ENCODE measurements at places on chromosomes 2 and 18.

DNA sequence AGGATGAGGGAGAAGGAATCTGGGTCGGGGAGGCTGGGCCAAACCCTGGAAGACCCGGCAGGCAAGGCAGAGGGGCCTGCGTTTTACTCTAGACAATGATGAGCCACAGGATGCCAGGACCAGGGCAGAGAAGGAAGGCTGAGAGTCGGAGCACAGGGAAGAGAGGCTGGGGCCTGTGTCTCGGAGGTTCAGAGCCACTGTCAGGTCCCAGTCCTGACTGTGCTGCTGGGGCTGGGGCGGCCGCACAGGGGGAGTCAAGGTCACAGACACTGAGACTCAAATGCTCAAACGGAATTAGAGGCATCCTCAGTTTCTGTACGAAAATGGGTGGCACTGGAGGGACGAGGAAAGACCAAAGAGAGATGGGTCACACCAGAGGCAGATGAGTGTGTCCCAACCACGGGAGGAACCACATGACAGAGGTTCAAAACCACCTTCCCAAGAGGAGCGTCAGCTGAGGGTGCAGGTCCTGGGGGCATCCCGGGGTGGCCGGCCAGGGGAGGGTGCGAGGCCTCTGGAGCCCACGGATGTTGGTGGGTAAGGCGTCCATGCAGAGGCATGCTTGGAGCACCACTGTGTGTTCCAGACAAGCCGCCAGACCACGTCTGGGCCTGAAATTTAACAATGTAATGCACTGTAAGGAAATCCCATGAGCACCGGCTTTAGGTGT is 14.7 kb downstream of the HDAC4 start:
- no peak for DNase-seq

DNA sequence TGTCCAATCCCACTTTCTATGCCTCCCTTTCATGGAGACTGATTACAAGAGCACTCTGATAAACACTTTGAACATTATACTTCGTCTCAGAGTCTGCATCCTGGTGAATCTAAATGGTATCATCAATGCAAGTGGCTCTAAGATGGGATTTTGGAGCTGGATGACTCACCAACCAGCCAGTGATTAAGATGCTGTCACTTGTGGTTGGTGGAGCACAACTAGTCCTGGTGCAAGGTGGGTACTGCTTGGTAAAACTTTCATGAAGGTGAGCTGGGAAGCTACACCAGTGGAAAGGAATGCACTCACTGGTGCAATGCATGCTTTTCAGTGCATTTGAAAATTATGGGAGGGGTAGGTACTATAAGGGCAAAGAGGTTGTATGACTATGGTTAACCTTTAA is 137.7 kb upstream of the TRIB2 start:
- DNase-seq = no peak

DNA sequence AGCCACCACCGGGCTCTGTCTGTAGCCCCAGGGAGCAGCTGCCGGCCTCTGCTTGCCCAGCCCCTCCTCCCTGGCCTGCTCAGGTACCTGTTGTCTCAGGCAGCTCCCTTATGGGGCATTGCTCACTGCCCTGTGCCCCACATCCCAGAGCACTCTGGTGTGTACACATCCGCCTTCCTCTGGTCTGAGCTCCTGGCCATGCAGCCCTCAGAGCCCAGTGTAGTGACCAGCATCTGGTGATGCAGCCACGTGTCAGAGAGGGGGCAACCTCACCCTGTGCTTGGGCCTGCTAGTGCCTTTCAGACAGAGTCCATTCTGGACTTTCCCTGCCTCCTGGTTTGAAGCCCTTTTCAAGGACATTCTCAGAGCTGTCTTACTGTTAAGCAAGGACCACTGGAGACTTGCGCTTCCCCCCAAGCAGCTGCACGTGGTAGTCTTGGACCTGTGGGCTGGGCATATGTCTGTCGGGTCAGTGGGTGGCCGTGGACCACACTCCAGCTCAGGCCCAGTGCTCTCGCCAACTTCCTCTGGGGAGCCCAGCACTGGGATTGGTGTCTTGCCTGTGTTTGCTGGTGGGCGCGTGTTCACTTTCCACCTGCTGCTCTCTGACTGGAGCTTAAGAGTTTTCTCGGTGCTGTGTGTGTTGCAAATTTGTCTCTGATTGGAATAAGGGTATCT is 30.7 kb downstream of the DGKD start:
- DNase-seq = no peak

- no peak for DNase-seq
Observed at GRCh38 chr2:238940806-238941205, 92.9 kb downstream of the TWIST2 start.

DNA sequence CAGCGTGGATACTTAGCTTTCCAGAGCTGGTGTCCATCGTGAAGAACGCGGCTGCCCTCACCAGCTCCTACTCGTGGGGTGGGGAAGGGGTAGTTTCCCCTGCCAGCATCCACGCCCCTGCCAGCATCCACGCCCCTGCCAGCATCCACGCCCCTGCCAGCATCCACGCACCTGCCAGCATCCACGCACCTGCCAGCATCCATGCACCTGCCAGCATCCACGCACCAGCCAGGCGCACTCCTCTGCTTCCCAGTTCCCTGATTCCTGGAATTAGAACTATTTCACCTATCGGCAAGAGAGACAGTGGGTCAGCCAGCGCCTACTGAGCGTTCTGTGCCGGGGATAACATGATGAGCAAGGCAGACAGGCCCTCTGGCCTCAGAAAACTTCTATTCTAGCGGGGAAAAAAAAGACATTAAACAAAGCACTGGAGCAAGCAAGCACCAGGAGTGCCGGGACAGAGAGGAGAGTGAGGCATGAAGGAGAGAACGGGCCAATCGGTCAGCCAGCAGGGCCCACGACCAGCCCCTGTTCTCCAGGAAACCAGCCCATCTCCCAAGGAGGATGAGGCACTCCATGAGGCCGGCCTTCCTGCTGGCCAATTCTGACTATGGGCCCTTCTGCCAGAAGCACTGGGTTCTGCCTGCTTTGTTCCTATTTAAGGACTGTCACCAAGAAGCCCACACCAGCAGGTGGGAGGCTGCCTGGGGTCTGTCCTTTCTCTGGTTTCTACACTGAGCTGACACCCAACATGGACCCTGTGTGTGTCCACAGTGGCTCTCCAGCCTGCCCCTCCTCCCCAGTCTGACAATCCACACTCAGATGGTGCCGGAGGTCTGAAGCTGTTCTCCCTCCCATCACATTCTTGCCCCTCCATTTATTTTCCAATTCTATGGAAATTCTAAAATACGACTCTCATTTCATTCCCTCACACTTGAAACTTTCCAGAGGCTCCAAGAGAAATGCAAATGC is 78.4 kb upstream of the SALL3 start:
- DNase-seq = no peak

GRCh38 chr2:150778828-150779227 is 291.4 kb upstream of the RND3 start:
- DNase-seq = no peak

- no peak for DNase-seq
Observed at GRCh38 chr2:184004948-184005672, 593.2 kb upstream of the ZNF804A start.

DNA sequence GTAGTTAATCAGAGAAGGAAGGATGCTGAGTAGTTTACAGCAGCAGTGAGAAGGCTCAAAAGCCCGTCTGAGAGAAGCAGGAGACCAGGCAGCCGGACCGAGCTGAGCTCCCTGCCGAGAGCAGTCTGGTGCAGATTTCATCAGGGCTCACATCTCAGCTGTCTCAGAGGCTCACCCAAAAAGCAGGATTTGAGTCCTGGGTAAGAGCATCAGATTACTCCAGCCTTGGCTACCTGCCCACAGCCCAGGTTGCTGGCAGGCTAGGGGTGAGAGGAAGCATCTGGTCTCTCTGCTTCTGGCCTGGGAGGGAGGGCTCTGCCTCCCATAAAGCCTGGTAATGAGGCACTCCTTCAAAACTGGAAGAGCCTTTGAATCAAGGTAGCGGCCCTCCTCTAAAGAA is 140.5 kb downstream of the ST6GAL2 start:
- DNase-seq = no peak

DNA sequence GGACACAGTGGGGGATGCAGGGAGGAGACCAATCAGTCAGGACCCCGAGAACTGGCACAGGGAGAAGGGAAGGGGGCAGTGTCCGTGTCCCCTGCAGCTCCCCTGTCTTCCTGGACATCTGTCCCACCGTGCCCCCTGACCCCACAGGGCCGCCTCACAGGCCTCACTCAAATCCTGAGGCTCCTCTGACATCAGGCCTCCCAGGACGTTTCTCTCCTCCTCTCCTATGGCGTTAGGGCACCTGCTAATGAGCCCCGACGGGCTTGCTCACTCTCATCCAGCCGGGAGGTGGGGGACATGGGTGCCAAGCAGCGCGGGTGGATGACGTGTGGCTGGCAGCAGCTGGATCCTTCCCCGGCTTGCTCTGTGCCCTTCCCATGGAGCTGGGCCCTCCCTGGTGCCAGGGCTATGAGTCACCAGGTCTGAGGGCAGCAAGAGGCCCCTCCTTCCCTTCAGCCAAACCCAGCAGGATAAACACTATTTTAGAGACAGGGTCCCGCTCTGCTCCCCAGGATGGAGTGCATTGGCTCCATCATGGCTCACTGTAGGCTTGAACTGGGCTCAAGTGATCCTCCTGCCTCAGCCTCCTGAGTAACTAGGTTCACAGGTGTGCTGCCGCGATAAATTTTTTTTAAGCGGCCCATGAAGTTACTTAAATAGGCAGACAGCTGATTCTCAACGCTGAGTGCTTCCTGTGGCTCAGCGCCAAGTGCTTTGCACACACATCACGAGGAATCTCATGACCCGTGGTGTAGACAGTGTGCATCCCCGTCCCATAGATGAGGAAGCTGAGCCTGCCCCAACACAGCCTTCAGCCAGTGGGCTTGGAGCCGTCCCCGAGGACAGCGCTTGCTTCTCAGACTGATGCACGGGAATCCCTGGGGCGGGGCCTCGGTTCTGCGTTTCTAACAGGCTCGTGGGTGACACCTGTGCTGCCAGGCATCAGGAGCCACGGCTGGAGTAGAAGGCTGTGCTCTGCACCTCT is 64.5 kb upstream of the HDAC4 start:
- DNase-seq = no peak

DNA sequence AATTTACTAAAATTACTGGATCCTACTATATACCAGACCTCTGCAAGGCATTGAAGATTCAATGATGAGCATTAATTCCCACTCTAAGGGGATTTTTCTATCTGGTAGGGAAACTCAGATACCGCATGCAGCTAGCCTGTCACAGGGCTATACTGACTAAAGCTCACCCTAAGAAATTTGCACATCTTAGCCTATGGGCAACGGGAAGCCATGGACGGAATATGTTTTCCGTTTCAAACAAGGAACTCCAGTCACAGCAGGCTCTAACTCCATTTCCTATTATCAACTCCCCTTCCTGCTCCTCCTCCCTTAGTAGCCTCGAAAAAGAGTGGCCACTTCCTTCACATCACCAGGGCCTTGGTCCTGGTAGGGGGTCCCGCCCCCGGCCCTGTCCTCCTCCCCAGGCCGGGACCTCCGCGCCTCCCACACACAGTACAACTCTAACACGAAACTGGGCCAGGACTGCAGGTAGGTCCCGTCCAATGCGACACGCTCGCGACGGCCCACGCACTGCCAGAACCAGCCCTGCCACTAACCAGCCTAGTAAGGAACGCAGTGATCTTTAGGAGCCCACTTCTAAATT is 659 bp upstream of the COX5B start:
- DNase-seq = no peak

DNA sequence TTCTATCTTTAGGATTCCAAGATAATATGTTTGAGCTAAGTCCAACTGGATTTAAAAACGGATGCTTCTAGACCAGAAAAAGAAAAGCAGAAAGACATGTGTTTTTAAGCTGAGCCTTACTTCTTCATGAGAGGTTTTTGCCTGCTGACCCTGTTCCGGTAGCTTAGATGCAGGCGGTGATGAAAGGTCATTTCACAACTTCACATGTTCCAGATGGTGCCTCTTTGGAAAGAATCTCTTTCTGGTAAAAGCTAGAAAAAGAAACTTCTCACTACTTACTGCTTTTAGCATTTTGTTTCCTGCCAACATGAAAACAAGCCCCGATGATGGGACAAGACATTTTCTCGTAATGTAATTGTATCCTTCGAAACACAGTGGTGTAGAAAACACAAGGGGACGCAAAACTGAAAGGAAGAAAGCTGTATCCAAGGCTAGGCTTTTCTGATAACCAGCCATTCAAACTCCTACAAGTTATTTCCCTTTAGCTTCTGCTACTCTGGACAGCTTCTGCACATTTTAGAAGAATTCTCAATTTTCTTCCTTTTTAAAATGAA is 407.3 kb upstream of the LYPD1 start:
- no peak for DNase-seq

GRCh38 chr2:101520246-101520645 is 45.3 kb upstream of the RFX8 start:
- no peak for DNase-seq

- no peak for DNase-seq
Observed at GRCh38 chr2:36597003-36597531, 901 bp downstream of the FEZ2 start.

DNA sequence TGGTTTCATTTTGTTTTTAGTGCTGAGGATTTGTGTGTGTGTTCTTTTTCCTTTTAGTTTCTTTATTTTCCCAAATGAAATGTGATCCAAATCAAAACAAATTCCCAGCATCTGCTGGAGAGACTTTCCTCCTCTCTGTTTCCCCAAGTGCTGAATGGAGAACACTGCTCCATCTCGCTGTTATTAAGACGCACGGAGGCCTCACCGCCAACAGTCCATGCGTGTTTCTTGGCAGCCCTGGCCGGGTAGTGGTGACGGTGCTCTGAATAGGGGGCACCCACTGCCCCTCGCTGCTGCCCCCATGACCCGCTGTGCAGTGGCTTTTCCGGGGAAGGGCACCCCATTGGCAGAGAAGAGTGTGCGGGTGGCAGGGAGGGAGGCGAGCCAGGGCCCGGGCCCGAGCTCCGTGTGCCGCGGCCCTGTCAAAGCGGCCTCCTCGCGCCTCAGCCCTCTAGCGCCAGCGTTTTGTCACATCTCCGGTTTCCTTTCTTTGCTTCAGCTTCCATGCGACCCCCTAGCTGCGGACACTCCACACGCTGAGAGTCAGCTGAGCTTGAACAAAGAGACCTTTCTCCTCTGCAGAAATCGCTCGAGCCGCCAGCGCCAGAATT is 473.7 kb upstream of the SALL3 start:
- DNase-seq = no peak

DNA sequence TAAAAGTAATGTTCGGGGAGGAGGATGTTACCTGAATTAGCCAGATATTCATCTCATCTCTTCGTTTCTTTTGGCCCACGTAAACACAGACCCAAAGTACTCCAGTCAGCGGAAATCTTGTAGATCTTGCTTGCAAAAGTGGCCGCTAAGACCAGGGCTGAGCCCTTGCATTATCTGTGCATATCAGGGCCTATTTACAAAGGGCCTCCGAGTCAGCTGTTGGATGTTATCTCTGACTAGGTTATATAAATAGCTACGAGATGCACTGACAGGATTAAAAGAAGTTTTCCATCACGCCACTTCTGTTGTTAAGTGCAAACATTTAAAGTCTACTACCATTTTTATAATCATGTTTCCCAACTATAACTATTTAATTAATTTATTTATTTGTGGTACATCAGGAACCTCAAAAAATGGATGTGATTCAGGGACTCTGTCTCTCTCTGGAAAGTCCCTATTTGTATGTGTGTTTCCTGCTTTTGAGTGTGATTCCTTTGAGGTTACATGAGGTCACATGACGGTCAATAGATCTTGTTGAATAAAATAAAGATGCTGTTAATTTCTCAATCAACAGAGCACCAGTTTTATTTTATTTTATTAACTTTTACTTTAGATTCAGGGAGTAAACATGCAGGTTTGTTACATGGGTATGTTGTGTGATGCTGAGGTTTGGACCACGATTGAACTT is 46.8 kb upstream of the MBOAT2 start:
- DNase-seq = no peak

All from HS-5 (cell line).